Endothelial cell (in vitro differentiated cells): ENCODE measurements at places on chromosomes 4 and X.
A peak's percentile ranks its signal among the peaks of the same experiment; 100 is the strongest.

DNA sequence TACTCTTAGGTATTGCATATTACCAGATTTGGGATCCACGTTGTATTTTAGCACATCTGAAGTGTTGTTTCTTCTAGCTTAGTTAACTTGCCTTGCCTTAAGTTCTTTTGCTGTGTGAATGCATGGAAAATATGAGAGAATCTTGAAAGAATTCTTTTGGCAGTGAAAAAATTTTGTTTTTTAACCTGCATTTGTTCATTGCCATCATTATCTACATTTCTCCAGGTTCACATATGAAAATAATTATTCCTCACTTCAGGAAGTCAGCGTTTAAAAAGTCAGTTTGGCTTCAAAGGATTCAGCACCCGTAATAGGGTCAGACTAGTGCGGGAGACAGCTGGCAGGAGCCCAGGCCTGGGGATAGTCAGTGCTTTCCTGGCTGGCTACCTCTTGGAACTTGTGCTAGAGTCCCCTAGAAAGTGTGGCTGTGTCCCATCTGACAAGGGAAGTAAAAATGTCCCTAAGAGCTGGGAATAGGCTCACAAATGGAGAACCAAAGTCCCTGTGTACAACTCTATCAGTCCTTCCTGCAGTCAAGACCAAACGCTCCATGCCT lies 251.9 kb upstream of the KLF3 start:
- H3K4me3 ChIP-seq = no peak overlapping the region
- H3K27me3 ChIP-seq = peaks cover 3% of the 10 kb centered on the region
- no peaks in the 10 kb centered on the region for H3K36me3 ChIP-seq
- H3K27ac ChIP-seq = no peak overlapping the region
- DNase-seq = no peak
- H3K4me1 ChIP-seq = peaks cover 21% of the 10 kb centered on the region

- H3K27me3 ChIP-seq = peaks cover 6% of the 10 kb centered on the region
- peaks cover 9% of the 10 kb centered on the region for H3K36me3 ChIP-seq
- peak overlapping the region; percentile 84 for H3K4me3 ChIP-seq
- H3K4me1 ChIP-seq = peaks cover 31% of the 10 kb centered on the region
- DNase-seq = peak; percentile 5
These were observed 1.3 kb downstream of the CHST7 start for GRCh38 chrX:46574774-46575381.

DNA sequence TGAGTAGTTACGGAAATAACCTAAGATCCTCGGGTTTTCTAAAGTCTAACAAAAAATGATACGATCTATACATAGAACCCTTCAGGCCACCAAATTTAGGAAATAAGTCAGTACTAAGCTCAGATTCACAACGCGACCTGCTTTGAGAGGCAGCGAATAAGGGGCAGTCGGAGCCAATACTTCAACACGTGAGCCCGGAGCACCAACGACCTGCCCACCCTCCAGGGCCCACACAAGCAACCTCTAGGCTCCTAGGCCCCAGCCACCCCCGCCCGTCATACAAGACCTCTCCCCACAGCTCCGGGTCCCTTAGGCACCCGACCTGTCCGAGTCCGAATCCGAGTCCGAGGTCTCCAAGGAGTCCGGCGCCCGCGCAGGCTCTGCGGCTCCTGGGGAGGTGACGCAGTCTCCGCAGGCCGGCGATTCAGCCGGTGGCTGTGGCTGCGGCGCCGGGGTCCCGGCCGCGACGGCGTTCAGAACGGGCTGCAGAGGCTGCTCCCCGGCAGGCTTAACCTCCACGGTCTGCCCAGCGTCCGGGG lies 580 bp downstream of the NAF1 start:
- peak; percentile 59 for DNase-seq
- peaks cover 24% of the 10 kb centered on the region for H3K4me1 ChIP-seq
- peak overlapping the region; percentile 96 for H3K4me3 ChIP-seq
- peaks cover 8% of the 10 kb centered on the region for H3K27me3 ChIP-seq

DNA sequence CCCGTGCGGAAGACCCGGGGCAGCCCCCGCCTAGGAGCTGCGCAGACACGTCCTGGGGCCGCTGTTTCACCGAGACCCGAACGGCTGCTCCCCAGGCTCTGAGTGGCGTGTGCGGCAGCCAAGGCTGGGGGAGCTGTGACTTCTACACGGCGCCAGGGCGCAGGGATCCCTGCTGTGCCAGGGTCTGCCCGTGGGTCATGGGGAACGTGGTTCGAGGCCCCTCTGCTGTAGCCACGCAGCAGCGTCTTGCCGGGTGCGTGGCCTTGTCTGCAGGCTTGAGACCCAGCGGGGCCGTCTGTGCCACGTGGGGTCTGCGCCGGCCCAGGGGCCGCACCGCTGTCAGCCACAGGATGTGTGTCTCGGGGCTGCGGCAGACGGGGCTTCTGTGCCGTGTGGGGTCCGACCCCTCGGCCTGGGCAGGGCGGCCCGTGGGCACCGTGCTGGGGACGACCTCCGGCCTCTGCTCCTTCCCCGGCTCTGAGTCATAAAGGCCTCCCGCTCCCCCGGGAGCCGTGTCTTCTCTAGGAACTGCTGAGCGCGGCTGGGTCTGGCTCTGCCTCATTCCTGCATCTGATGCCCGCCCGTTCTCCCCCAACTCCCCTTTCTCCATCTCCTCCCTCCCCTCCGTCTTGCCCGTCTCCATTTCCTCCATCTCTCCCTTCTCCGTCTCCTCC lies 12.7 kb upstream of the GTPBP6 start:
- H3K36me3 ChIP-seq = peaks cover 3% of the 10 kb centered on the region
- H3K4me3 ChIP-seq = no peak overlapping the region
- DNase-seq = no peak
- peaks cover 27% of the 10 kb centered on the region for H3K27me3 ChIP-seq
- H3K4me1 ChIP-seq = peaks cover 2% of the 10 kb centered on the region

DNA sequence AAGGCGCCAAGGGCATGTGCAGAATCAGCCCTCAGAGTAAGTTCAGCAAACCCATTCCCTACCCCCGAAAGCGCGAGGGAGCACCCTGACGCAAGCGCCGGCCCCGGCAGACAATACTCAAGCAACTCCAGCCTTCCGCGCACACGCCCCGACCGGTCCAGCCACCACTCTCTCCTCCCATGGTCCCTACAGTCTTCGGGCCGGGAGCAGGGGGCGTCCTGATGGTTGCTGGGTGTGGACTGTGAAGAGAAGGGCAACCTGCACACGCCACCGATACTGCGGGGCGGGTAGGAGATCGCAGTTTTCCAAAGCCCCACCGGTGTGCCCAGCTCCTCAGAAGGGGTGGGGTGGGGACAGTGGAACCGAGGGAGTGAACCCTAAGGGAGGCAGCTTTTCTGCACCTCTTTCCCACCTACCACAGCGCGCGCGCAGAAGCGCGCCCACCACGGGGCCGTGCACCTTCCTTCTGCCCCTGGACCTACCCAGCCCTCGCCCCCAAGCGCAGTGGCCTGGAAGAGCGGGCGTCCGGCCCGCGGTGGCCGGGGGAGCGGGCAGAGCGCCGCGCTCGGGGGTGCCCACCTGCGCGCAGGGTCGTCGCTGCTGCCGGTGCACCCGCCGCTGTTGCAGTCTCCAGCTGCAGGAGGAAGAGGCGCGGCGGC lies 650.2 kb upstream of the DIPK2B start:
- H3K4me1 ChIP-seq = peaks cover 11% of the 10 kb centered on the region
- H3K27me3 ChIP-seq = peaks cover 4% of the 10 kb centered on the region
- no peaks in the 10 kb centered on the region for H3K36me3 ChIP-seq
- H3K27ac ChIP-seq = no peak overlapping the region
- H3K4me3 ChIP-seq = peak overlapping the region; percentile 98
- DNase-seq = peak; percentile 26
